Endothelial cell of umbilical vein (primary cell): ENCODE measurements at places on chromosomes 7 and 10. TPM values are rescaled to one million over a fixed set of nuclear protein-coding genes. Genes with fewer than 3 reads are reported as not detected.

DNA sequence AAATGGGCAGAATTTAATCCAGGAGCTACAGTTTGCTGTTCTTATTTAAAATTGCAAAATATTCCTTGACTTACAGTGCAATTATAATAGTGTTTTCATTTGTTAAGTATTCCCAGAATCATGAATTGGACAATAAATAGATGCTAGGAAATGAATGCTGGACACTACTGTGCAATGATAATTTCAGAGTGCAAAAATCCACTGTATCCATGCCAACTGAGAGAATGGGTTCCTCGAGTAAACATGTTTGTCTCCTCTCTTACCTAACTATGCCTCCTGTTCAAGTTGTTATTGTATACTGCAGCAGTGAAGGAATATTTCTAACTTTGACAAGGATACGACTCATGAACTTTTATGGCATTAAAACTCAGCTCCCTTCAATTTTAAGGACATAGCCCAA is 1396.3 kb downstream of the GATA3 start:
- DNase-seq = no peak

GRCh38 chr7:124338861-124339260 is 306.0 kb upstream of the TMEM229A start:
- DNase-seq = no peak

DNA sequence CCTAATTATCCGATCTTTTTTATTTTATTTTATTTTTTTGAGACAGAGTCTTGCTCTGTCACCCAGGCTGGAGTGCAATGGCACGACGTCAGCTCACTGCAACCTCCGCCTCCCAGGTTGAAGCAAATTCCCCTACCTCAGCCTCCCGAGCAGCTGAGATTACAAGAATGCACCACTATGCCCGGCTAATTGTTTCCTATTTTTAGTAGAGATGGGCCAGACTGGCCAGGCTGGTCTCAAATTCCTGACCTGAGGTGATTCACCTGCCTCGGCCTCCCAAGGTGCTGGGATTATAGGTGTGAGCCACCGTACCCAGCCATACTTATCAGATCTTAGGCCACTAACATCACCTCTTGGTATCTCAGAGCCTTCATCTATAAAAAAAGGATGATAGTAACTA is 4.9 kb downstream of the SLC25A13 start:
- DNase-seq = no peak

DNA sequence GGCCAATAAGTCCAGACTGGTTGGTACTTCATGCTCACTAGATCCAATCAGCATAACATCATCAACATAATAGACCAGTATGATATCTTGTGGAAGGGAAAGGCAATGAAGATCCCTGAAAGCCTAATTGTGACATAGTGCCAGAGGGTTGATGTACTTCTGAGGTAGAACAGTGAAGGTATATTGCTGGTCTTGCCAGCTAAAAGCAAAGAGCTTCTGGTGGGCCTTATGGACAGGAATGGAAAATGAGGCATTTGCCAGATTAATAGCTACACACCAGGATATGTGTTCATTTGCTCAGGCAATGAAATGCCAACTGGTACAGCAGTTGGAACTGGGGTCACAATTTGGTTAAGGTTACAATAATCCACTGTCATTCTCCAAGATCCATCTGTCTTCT is 156.4 kb downstream of the HTR7 start:
- DNase-seq = no peak

DNA sequence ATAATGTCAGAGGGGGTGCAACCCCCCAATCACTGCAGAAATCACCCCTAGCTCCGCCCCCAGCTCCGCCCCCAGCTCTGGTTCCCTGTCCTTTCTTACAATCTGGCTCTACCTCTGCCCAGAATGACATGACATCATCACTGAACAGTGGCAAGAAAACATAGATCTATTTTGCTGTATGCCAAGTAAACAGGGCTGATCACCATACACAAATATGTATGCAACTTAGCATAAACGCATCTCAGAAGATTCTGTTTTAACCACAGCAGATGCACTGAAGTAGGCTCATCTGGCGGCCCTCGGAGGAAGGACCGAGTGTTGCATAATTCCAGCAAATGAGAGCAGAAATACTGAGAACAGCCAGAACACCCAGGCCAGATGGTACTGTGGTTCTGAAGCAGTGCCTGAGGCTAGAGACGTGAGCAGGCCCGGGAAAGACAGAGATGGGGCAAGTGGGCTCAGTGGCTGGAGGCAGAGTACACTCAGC is 293.3 kb upstream of the KLF14 start:
- no peak for DNase-seq

- no peak for DNase-seq
These were observed 145.1 kb upstream of the PCBD1 start for GRCh38 chr10:71033396-71033980.

DNA sequence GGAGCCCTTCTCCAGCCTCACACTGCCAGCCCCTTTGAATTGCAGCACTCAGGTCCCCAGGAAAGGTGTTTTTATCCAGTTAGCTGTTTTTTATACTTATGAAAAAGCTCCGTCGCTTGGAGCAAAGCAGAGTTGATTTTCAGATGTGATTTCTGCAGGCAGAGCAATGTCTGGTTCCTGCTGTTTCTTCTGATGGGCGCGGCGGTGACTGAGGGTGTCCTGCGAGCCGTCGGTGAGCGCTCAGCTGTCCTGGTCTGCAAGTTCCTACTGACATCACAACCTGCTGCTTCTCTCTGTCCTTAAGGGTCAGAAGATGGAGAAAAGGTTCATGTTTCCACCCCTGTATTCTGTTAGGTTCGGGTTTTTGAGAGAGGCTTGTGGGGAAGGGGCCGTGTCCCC is 109.6 kb upstream of the FAM20C start:
- DNase-seq = no peak

GRCh38 chr7:79298145-79298760 is 155.2 kb downstream of the MAGI2 start:
- DNase-seq = peak; percentile 75

- no peak for DNase-seq
These were observed 59.9 kb upstream of the KAT6B start for GRCh38 chr10:74766501-74766900.

DNA sequence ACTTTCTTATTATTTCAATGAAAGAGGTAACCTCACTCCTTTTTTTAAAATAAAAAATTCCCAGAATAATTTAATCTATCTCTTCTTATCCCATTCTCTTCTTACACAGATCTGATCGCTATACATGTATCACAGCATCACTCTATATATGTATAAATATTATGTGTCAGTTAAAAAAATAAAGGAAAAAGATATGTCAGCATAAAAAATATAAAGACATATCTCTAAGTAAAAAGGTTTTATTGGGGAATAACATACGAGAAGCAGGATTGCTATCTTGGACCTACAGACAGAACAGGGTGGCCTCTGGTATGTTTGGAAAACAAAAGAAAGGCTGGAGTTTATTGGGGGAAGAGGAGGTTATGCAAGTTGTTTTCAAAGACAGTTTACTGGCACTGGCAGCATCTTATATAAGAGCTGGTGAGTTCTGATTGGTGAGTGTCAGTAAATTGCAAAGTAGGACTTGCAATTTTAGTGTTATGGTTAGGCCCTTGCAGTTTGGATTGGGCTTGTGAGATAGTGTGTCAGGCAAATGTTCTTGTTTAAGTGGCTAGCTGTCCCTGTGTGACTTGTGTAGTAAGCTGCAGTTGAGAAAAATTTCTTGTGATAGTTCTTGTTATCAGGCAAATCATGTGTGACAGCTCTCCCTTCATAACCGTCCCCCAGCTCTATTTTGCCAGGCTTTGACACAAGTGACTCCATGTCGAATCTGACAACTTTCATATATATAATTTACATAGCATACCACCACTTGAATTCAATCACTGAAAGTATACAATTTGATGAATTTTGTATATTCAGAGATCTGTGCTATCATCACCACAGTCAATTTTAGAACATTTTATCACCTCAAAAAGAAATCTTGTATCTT is 118.2 kb downstream of the HBP1 start:
- no peak for DNase-seq

DNA sequence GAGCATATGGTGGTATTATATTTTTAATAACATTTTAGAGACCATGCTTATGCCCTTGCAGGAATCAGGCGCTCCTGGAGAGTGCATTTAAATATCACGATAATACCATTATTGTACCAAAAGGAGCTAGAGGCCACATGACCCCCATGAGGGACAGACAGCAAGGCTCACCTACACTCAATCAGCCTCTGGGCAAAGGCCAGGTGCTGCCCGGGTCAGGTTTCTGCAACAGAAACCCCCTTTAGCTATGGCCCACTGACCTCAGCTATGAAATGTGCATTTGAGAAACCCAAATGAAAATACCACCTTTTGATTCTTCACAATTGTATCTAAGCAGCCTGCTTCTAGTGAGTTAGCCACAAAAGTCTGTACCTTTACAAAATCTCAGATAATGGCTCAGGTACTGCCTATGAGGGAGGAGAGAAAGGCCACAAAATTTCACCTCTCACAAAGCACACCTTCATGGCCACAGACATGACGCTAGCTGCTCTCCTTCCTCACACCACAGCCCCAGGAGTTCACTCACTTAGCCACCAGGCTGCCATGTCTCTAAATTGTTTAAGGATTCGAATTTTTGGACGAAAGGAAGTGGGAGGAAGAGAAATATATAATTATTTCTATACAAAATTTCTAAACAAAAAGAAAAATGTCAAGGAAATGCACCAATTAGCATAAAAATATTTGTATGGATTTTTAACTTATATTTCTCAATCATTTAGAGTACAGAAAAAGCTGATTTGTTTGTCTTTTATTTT is 79.9 kb downstream of the GLI3 start:
- DNase-seq = no peak

DNA sequence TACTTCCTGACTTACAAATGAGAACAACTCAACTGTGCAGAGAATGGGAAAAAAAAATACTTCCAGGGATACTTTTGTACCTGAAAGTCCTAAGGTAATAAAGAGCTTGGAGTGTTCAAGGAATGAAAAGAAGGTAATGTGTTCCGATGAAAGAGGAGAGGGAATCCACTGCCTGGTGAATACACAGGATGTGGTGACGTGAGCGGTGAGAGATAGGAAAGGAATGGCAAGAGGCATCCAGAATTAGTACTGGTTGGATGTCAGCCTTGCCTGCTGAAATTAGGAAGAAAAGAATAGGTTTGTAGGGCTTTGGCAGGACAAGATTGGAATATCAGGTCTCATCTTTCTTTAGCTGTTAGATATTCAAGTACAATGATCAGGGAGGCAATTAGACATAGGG is 347.7 kb downstream of the POM121L12 start:
- no peak for DNase-seq

GRCh38 chr10:112912410-112912928 is 37.6 kb upstream of the TCF7L2 start:
- peak; percentile 69 for DNase-seq

- no peak for DNase-seq
These were observed 452 bp downstream of the ATE1 start for GRCh38 chr10:121927318-121927840.

DNA sequence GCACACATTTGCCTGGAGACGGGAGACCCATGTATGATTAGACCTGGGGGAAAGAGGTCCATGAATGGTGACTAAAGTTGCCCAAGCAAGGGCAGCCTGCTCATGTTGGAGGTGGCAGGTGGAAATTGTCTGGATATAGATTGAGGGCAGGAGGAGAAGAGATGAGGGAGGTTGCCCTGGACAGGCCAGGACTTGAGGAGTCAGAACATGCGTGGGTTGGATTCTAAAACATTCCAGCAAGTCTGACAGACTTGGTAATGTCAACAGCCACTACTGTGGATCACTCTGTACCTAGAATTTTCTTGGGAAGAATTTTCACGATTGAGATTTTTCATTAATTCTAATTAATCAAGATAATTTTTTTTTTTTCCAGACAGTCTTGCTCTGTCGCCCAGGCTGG is 19.1 kb upstream of the SVOPL start:
- no peak for DNase-seq

DNA sequence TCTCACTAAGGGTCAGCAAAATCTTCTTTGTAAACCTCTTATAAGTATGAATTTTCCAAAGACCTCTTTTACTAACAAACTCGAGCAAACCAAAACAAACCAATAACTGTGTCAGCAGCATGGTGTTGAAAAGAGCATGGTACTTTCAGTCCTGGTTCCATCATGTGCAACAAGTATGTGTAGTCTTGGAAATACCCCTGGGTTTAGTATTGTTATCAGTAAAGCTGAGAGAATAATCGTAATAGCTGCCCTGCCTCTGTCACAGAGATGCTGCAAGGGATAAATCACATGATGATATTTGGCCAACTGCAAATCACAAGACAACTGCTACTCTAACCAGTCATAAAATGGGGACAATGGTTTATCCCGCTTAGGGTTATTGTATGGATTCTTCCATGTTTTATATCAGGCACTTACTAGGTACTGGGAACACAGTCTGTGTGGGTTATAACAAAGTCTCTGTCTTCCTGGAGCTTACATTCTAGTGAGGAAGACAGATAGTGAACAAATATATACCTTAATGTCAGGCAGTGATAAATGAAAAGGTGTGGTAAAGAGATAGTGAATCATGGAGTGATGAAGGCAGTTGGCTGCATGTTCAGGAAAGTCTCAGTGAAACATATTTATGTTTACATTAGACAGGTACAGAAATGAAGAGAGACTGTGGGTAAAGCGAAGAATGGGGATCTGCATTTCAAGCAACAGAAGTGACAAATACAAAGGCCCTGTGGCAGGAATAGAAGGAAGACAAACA is 60.5 kb upstream of the C10orf90 start:
- no peak for DNase-seq

DNA sequence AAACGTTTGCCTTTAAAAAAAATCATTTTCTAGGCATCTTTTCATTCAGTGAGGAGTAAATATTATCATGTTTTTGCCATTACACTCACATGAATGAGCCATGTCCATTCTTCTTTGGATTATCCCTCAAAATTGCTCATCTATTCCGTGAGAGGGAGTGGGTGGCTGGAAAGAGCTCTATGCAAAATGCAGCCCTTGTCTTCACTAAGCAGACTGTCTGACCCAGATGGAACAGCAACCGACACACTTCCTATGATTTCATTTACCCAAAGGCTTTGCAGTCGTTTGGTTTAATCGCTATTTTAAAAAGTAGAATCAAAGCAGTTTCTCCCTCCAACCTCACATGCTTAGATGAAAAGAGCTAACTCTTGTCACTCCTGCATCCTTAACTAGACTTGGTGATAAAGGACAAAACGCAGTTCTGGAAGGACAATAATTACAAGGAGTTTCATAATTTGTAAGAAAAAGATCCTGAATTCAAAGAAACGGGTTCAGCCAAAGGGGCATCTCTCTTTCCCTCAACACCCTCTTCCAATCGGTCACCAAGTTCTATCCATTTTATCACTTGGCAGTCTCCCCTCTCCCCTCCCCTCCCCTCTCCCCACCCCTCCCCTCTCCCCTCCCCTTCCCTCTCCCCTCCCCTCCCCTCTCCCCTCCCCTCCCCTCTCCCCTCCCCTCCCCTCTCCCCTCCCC is 198.1 kb upstream of the STK17A start:
- no peak for DNase-seq

The RASA4B gene
- polyA plus RNA-seq = 3.2 and 4.7 TPM in 2 replicates

The ZNF503 gene
- 0.58 and 0.73 TPM in 2 replicates for polyA plus RNA-seq

The CPA2 gene
- polyA plus RNA-seq = not detected in 2 replicates

The PLEKHS1 gene
- not detected in 2 replicates for polyA plus RNA-seq

The WDFY4 gene
- 10.1 and 11.7 TPM in 2 replicates for polyA plus RNA-seq

The NAT16 gene
- polyA plus RNA-seq = not detected in 2 replicates

The MEOX2 gene
- 10.2 and 11.6 TPM in 2 replicates for polyA plus RNA-seq

The SMKR1 gene
- polyA plus RNA-seq = not detected in 2 replicates

The BEND7 gene
- 4.8 and 7.3 TPM in 2 replicates for polyA plus RNA-seq

The FAM53B gene
- 8.2 and 8.5 TPM in 2 replicates for polyA plus RNA-seq

The HERC4 gene
- 8.0 and 10.6 TPM in 2 replicates for polyA plus RNA-seq

The PIP gene
- not detected in 2 replicates for polyA plus RNA-seq

The NRAP gene
- not detected in 2 replicates for polyA plus RNA-seq
